ENCODE measurements at places on chromosomes 5 and 9.

DNA sequence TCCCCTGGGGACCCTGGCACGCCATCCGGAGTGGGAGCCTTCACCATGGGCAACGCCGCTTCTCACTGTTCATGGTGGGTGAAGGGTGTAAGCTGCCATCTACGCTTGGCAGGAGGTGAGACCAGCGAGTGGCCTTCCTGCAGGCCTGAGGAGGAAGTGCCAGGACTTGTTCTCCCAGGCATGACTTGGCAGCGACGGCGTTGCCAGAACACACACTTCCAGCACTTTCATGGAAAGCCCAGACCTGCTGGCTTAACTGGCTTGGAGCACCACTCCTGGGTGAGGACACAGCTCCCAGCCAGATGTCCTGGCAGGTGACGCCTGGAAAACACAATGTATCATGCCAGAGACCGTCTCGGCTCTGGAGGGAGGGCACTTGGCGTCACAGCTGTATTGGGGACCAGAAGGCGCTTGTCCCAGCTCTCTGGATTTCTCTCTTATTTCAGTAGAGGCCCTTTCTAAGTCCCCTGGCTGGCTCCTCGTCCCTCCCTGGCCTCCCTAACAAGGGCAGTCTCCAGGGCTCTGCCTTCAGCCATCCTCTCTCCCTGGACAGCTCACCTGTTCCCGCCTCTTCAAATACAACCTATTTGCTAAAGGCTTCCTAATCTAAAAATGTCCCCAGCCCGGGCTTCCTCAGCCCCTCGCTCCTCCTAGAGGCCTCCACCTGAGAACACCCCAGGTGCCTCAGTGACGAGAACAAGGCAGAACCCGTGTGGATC lies 188.3 kb downstream of the OLFM1 start:
- DNase-seq: no peak

DNA sequence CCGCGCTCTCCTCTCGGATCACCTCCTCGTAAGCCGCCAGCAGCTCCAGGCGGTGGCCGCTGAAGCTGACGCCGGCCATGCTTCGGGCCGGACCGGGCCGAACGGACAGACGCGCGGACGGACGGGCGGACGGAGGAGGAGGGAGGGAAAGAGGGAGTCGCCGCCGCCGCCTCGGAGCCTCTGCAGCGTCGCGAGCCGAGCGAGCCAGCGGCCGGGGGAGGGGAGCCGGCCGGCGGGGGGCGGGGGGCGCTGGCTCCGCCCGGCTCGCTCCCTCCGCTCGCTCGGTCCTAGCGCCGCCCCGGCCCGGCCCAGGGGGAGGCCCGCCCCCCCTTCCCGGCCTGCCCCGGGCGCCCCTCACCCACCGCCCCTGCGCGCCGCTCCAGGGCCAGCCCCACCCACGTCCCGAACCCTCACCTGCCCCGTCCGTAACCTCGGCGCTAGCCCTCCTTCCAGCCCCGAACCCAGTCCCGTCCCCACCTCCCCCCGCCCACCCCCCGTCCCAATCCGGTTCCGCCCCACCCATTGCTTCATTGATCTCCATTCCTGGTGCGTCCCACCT lies at the start of gene DBN1:
DBN1 (minus strand) TSS at position 192 of the 559 bp plus-strand sequence; CDS start at position 79, 113 bp downstream.
- peak; percentile 57 for DNase-seq

DNA sequence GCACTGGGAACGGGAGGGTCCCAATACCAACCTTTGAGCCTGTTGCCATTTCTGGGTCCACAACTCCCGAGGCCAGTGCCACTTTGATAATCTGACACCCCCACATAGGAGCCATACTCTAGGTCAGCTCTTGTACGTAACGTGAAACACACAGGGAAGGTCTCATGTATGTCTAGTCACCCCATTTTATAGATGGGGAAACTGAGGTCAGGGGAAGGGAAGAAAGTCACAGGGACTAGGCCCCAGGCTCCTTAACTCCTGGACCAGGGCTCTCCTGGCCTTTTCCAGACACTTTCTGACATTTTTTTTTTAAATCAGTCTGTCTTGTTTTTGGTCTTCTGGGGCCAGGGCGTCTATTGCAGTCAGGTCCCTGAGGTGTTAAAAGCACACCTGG lies 80.3 kb upstream of the SLC25A51 start:
- no peak for DNase-seq

GRCh38 chr9:3648722-3649246 lies 123.0 kb upstream of the RFX3 start:
- no peak for DNase-seq

DNA sequence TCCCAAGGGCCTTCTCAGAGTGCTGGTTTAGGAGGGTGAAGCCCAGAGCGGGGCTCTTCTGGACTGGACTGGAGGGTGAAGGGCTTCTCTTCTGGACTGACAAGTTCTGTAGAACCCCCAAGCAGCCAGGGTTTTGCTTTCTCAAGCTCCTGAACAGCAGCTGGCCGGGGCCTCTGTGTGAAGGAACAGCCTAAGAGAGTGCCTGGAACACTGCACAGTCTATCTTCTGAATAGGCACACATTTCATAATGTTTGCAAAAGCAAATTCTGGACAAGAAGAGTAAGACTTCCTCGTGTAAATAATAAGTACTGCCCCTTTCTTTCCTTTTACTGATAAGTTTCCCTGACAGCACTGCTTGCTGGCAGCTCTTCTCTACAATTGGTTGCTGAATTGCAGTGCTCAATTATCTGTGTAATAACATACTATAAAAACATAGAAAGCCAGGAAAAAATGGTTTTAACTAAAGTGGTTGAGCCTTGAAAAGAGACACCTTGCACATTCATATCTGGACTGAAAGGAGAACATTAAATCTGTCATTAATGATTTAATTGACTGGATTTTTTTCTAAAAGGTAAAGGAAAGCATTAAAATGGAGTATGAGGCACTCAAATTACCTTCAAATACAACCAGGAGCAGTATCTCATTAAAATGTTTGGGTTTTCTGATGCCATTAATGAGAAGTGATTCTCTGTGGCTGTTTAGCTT lies 20.5 kb downstream of the MAST4 start:
- DNase-seq: no peak

DNA sequence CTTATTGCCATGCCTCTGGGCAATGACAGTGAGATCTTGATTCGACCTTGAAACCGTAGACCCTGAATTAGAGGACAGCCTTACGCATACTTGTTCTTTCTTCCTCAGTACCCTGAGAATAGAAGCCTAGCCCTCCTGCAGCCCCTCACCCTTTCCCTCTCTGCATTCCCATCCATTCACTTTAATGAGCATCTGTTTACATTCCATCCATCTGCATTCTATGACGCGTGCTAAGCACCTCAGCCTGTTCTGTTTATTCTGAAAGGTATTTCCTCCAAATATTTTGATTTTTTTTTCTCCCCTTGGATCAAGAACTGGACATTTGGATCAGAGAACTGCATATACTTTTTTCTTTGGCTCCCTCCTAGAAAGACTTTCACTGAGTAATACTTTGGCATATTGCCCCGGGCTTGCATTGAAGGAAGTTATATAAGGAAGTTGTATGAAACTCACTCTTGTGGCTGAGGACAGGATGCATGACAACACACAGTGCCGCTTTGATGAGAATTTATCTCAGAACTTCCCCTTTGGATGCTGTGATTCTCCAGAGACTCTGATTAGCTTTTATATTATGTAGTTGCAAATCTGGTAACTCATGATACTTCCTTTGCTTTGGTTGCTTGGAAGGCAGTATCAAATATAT lies 15.7 kb downstream of the TMEM8B start:
- peak; percentile 71 for DNase-seq

- DNase-seq: no peak
These were observed 84.4 kb upstream of the ALDH1B1 start for GRCh38 chr9:38308136-38308535.

DNA sequence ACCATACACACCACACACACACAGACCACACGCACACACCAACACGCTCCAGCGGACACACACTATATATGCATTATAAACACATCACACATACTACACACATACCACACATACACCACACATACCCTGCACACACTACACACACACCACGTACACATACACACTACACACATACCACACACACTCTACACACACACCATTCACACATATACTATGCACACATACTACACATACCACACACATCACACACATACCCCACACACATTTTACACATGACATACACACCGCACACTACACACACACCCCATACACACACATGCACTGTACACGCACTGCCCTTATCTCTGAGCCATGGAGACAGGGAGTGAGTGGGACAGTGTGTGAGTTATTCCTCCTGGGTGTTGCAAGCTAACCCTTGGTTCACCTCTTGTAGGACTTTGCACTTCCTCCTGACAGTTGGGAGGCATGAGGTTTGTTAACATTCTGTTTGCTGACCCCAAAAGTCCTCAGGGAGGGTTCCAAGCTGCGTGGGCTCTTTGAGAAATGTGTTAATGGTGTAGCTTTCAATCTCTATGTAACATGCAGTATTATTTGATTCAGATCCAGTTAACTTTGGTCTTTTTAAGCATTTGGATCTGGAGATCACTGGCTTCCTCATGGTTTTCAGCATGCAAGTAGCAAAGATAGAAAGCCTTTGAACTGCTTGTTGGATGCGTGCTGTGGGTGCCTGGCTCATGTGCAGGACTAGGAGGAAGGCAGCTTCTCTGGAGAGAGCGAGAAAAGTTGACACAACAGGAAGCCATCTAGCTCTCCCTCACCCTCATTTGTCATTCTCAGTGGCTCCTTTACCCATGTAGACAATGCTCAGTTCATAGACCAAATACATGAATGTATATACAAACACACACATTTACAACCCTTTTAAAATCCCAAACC lies 13.7 kb downstream of the IL31RA start:
- DNase-seq: no peak

- DNase-seq: no peak
These were observed 2403.7 kb upstream of the C9orf72 start for GRCh38 chr9:29976981-29977380.

- DNase-seq: no peak
These were observed 107.8 kb upstream of the PRLR start for GRCh38 chr5:35338157-35338453.

DNA sequence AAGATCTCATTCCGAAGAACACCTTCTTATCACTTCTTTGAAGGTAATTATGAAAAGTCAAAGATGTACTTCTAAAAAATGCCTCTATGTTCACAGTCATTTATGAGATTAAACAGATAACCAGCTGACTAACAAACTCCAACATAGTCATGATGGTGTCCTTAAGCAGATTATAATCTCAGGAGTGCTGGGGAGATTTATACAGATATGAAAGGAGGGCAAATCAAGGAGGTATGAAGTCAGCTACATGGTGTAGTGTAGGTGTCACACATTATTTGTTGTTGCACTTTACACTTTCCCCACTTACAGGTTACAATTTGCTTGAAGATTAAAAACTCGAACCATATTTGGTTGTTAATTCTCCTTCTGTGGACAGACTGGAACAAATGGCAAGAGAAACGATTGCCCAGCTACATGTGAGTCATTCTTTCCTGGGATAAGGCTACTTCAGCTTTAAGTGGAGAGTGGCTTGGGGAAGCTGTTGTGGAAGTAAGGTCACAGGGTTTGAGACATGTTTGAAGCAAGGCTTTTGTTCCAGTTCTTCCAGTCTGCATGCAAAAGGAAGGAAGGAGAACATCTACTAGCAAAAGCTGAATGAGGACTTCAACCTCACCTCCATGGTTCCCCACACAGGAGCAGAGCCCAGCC lies 320.1 kb downstream of the ADGRV1 start:
- no peak for DNase-seq

DNA sequence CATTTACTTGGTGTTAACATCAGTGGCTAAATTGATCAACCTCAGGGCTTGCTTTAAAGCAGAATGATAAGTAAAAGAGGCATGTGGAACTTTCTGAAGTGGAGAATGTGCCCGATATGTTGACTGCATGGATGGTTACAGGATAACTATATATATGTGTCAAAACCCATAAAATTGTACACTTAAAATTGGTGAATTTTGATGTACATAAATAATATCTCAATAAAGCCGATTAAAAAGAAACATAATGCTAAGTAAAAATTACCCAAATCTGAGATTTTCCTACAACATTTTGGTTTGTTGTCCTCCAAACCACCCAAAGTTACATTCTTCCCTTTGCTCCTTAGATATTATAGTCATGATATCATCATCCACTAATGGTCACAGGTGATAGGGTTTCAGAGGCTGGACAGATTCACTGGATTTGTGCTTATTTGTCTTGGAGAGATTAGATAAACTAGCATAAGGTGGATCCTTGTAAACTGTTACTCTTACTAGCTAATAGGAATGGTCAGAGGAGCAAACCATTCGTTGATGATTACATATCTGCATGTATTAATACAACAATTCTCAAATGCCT lies 119.7 kb upstream of the RPS23 start:
- no peak for DNase-seq

GRCh38 chr9:71683598-71684235 lies 84.6 kb downstream of the CEMIP2 start:
- no peak for DNase-seq

DNA sequence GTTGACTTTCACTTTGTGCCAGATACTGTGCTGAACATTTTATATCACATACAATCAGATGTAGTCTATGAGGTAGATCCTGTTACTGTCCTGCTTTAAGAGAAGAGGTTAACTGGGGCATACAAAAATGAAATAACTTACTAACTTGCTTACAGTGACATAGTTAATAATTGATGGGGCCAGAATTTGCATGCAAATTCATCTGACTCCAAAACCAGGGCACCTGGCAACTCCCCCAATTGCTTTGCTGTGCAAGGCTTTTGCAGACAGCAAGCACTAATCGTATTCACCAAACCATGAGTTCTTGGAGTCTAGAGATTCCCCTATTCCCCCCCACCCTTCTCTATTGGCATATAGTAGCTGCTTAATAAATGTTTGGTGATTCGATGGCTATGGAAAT lies 155.9 kb downstream of the TTLL11 start:
- DNase-seq: no peak

All from germinal center (tissue), 1 donor.